ENCODE measurements at places on chromosomes 1 and 21. TPM values are rescaled to one million over a fixed set of nuclear protein-coding genes. Genes with fewer than 3 reads are reported as not detected.

- no peak for DNase-seq
Observed at GRCh38 chr1:201108614-201109013, 3.6 kb downstream of the CACNA1S start.

DNA sequence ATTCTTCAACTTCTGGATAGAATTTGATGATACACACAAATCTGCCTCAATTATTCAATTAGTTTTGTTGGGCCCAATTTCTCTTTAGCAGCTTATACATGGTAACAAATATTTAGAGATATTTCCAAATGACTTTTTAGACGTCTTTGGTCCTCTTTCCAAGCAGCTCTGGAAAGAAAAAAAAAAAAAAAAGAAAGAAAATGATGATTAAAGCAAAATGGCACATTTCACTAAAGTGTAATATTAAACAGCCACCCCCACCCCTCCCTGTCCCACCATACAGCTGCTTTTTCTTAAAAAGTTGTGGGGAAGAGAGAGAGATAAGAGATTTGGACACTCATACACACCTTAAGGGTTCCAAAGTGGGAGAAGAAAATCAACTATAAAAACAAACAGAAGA lies 977 bp downstream of the METTL18 start:
- DNase-seq, result no peak

SPRR5 gene
- not detected for polyA plus RNA-seq

DNA sequence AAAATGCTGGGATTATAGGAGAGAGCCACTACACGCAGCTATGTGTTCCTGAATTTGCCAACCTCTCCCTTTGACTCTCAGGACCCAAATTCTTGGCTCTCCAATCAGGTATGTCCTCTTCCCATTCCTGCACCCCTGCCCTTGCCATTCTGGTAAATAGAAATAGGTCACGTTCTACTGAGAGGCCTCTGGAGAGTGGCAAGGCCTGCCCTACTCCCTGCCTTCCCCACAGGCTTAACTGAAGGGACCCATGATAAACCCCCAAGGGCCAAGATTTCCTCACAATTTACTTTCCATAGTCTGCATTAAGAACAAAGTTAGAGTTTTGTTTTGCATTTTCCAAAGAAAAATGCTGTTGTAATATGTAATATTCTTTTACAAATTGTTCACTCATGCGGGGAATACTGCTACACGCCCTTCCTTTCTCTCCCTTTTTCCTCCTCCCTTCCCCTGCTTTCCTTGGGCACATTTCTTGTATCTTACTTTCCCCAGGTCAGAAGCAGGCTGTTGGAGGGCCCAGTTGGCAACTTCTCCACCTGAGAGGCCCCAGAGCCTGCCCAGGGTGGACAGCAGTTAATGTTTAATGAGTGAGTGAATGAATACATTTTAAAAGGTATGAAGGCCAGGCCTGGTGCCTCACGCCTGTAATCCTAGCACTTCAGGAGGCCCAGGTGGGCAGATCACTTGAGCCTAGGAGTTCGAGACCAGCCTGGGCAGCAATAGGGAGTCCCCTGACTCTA lies 33.9 kb upstream of the PUM1 start:
- no peak for DNase-seq
